ENCODE measurements at places on chromosomes 6 and 20.

- no peak for DNase-seq
These were observed 11.3 kb downstream of the RBM38 start for GRCh38 chr20:57402206-57403125.

DNA sequence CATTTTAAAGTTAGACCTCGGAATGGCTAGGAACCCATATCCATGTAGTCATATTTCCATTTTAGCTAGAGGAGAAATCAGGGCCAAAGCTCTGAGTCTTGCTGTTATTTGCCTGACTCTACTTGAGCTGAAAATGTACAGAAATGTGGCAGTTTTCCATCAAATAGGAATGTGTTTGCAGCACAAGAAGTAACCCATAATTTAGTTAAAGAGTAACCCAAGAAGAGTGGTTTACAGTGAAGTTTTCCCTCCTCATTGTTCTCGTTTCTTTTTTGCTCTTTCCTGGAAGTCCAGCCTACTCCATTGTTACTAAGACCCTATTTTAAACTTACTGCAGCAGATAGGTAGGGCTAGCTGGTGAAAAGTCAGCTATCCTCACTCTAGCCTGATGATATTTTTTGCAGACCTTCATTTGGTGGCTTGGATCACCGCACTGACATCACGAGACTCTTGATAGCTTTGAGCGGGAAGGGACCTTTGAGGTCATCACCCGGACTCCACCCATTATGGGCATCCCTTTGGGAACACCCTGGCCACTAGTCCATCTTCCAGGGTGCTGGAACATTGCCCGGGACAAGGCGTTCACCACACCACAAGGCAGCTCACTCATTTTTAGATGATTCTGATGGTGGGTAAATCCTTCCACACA, 28.0 kb upstream of the ADGRF5 start:
- DNase-seq, result no peak

DNA sequence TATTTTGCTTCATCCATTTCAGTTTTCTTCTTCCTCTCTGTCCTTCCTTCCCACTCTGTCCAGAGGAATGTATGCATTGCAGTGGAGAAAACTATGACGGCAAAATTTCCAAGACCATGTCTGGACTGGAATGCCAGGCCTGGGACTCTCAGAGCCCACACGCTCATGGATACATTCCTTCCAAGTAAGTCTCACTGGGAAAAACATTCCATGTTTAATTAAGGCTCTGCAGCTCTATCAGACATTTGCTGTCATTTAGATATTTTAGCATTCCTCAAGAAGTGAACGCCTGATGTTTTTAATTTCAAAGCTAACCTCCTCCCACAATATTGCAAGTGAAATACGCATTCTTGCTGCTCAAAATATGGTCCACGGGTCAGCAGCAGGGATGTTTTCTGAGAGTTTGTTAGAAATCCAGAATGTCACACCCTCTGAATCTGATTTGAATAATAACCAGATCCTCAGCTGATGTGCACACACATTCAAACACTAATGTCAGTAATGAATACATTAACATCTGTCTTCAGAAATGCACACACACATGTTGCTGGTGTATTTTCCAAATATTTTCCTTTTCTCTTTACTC, 12.8 kb downstream of the PLG start:
- DNase-seq, result no peak

- DNase-seq, result no peak
These were observed 134.4 kb upstream of the HMGCLL1 start for GRCh38 chr6:55713436-55713835.

GRCh38 chr6:22364306-22364705, 67.5 kb upstream of the PRL start:
- no peak for DNase-seq
